ENCODE measurements at places on chromosomes 3 and 15.

- H3K4me3 ChIP-seq = no peak overlapping the region
- H3K27ac ChIP-seq = no peak overlapping the region
- DNase-seq = no peak
- H3K36me3 ChIP-seq = peaks cover 64% of the 10 kb centered on the region
- H3K4me1 ChIP-seq = no peaks in the 10 kb centered on the region
Observed at GRCh38 chr3:133821767-133822638, 16.4 kb downstream of the SRPRB start.

GRCh38 chr3:27166888-27167287 lies 202.3 kb downstream of the NEK10 start:
- H3K36me3 ChIP-seq = no peaks in the 10 kb centered on the region
- H3K4me3 ChIP-seq = no peak overlapping the region

DNA sequence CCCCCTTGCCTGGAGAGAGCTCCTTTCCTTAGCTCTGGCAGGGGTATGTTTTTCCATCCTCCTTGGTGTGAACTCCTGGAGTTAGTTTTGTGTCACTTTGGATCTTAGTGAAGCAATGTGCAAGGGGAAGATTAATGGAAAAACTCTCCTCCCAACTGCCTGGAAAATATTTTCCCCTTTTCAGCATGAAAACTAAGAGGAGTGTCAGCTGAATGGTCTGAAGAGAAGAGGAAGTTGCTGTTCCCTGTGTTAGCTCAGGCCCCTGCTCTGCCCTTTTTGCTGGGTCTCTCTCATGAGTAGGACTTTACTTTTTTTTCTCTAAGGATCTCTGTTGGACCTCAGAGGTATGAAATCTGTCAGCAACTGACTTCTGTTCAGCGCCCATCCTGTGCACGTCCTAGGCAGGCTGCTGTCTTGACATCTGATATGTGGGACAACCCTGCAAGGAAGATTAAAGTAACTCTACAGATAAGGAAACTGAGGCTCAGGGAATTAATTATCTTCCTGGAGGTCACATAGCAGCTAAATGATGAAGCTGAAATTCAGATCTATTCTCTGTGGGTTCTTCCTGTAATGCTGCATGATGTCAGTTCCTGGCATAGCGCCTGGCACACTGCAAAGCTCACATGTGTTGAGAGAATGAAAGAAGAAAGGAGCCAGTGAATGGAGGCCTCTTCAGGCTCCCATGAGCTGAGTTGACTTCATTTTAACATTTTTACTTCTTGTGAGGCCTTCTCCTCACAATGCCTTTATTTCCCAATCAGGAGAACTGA lies 109.7 kb upstream of the GALNT15 start:
- H3K4me3 ChIP-seq = no peak overlapping the region
- no peak overlapping the region for H3K27ac ChIP-seq
- DNase-seq = no peak
- no peaks in the 10 kb centered on the region for H3K4me1 ChIP-seq
- H3K27me3 ChIP-seq = no peaks in the 10 kb centered on the region

DNA sequence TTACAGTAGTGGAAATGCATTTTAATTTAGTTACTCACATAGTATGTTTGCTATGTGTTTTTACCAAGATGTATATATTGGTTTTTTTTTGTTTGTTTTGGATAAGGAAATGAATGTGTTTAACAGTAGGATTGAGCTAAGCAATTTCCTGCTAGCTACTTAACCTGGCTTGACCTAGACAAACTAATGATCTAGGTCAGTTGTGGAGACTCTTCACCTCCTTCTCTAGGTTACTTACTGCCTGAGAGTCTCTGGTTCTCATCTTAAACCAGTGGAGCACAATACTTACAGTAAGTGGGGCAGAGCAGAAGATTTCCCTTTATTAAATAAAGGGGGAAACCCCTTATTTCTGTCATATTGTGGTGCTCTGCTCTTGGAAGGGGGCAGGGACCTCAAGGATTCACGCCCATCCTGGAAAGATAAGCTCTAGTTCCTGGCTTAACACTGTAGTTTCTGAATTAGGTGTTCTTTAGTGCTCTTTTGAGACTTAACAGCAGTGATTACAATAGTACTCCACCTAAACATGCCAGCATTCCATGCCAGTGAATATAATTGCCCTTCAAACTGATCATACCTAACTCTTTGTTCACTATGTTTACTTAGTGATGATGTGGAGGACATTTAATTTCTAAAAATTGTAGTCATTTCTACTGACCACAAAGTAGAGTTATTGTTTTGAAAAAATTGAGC lies 79.9 kb downstream of the UBP1 start:
- no peak overlapping the region for H3K4me3 ChIP-seq
- peaks cover 2% of the 10 kb centered on the region for H3K27me3 ChIP-seq
- no peak for DNase-seq
- H3K36me3 ChIP-seq = no peaks in the 10 kb centered on the region
- no peaks in the 10 kb centered on the region for H3K4me1 ChIP-seq

GRCh38 chr3:22981166-22981565 lies 222.0 kb upstream of the UBE2E2 start:
- H3K27me3 ChIP-seq = no peaks in the 10 kb centered on the region
- no peak overlapping the region for H3K4me3 ChIP-seq
- no peaks in the 10 kb centered on the region for H3K4me1 ChIP-seq
- DNase-seq = no peak
- H3K27ac ChIP-seq = no peak overlapping the region
